ENCODE measurements at places on chromosomes 12 and 14.
A peak's percentile ranks its signal among the peaks of the same experiment; 100 is the strongest.

DNA sequence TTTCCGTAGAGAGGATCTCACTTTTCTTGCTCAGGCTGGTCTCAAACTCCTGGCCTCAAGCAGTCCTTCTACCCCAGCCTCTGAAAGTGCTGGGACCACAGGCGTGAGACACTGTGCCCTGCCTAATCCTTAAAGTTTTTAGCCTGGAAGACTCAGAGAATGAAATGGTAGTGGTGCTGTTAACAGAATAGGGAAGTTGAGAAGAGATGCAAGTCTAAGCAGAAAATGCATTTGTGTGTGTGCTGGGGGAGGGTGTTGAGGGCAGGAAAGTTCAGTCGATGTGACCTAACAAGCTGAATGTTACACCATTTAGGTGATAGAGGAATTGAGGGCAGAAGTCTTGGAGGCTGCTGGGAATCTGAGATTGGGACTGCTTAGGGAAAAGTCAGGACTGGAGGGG, 6.9 kb upstream of the TUBA1A start:
- no peak for DNase-seq

GRCh38 chr14:45252366-45253069, 484 bp downstream of the MIS18BP1 start:
- peak; percentile 11 for DNase-seq

GRCh38 chr12:77855548-77855947, 24.9 kb downstream of the NAV3 start:
- no peak for DNase-seq

GRCh38 chr14:95296966-95297365, 22.7 kb downstream of the CLMN start:
- no peak for DNase-seq

- no peak for DNase-seq
Measured at GRCh38 chr14:55604900-55605418, 25.0 kb downstream of the KTN1 start.

DNA sequence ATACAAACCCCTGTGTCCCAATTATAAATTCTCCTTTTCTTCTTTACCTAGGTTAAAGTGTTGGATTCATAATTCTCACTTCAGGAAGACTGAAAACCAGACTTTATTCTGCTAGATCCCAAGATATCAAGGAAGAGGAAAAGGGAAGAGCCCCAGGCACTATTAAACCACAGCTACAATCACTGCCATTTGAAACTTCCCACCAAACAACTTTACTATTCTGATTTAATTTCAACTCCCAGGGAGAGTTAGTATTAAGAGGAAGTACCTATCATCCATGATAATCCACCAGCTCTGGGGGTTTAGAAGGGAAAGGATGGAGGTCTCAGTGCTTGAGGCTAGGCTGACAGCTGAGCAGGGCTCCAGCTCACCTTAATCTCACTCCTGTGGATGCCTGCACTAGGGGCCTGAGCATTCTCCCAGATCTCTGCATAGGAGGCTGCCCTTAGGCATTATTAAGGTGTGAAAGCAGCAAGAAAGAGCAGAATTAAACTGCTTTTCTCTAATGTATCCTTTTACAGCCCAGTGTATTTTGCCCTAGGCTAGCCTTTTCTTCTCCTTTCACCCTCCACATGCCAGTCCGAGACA, 52.9 kb downstream of the MYF5 start:
- DNase-seq, result no peak

DNA sequence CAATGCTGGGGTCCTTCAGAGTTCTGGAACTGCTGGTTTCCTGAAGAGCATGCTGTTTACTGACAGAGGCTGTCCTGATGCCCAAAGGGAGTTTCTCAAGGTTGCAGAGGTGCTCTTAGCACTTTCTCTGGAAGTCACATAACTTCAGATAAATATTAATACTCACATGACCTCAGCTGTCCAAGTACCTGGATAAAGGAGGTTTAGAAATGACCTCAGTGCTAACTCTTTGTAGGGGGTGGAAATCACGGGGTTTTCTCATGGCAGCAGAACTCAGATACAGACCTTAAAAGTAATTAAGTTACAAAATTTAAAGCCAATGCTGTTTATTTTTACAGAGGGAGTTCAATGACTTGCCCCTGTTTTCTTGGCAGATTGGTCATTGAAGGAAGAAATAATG, 225.9 kb downstream of the MSRB3 start:
- no peak for DNase-seq

GRCh38 chr14:73258845-73259611, 21.7 kb downstream of the PAPLN start:
- DNase-seq, result no peak

- DNase-seq, result no peak
Measured at GRCh38 chr12:24045816-24046257, 96.4 kb upstream of the SOX5 start.

GRCh38 chr12:52217223-52217622, 15.8 kb upstream of the KRT7 start:
- no peak for DNase-seq

DNA sequence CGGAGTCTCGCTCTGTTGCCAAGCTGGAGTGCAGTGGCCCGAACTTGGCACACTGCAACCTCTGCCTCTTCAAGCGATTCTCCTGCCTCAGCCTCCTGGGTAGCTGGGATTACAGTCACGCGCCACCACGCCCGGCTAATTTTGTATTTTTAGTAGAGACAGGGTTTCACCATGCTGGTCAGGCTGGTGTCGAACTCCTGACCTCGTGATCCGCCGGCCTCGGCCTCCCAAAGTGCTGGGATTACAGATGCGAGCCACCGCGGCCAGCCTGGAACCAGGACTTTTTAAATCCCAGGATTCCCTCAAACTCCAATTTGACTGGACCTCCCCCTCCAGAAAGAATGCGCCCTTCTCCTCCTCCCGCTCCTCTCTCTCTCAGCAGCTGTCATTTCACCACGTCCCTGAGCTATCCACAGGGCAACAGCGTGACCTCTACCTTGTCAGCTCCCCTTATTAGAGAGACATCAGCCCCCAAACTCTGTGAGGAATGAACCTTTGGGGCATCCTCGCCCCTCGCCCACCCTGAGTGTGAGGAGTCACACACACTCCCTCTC, 2.0 kb downstream of the ESYT1 start:
- DNase-seq, result no peak

- peak; percentile 36 for DNase-seq
Measured at GRCh38 chr12:95548539-95549391, 2.5 kb downstream of the USP44 start.

DNA sequence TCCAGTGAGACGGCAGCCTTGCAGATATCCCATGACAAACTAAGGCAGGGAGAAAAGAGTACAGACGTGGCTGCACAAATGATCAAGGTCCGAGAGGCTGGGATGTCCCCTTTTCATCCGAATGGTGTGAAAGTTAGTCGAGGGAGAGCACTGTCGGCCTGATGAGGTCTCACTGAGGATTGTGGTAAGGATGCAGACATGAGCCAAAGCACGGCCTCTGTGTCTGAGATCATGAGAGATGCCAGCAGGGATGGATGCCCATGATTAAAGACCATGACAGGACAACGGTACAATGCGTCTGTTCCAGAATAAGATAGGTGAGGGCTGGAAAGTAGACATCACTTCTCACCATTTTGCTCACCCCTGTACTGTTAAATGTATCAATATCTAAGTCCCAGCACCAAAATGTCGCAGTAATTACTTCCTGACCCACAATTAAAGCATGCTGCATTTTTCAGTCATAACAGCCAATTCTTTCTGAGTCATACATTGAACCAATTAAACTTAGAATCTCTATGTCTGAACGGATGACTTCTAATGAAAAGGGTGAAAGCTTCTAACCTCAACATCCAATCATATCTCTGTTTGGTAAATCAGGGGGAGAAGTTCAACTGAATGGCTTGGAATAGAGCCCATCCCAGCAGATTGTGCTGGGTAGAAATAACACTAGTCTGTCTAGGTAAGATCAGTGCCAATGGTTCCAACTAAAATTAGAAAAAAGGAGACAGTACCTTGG, 249.6 kb upstream of the SOX5 start:
- DNase-seq, result no peak

DNA sequence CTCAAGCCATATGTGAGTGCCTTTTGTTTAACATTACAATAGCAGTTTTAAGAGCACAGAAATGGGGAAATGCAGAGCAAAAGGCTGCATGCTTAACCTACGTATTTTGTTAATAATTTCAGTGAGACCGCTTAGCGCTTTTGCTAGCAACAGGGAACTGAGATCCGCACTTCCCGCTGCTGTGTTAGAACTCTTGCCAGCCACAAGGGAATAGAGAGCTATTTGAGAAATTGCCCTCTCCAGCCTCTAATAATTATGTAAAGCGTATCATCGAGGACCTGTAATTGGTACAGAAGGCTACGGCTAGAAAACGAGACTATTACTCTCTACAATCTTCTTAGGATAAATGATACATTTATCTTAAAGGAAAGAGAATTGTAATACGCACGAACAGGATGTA, 205.2 kb upstream of the GRIP1 start:
- no peak for DNase-seq

DNA sequence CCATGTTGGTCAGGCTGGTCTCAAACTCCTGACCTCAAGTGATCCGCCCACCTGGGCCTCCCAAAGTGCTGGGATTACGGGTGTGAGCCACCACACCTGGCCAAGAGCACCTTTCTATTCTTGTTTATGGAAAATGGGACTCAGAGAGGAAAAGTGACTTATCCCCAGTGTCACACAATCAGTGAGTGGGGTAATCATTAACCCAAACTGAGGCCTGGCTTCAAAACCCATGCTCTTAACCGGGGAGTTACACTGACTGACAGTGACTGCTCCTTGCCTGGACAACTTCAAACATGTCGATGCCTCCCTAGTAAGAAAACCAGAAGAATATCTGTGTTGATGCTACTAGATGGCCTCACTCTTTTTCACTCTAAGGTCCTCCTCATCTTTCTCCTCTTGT, 7.3 kb downstream of the CLEC7A start:
- no peak for DNase-seq

DNA sequence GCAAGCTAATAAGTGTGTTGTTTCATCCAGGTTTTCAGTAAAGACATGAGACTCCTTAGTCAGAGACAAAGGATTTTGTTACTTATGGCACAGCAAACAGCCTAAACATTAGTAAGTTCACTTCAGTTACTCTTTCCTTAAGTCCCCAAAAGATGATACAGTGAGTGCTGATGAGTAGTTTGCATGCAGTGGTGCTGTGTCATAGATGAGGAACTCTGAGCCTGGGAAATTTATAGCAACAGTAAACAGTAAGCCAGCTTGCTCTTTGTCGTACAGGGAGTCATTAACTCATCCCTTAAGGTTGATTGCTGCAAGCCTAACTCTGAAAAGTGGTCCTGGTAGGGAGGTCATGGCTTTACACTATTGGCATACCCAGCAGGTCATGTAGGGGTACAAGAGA, 208.6 kb upstream of the OR4E1 start:
- DNase-seq, result no peak

GRCh38 chr14:57928732-57929131, 62.8 kb upstream of the SLC35F4 start:
- no peak for DNase-seq

- DNase-seq, result peak; percentile 36
Measured at GRCh38 chr12:106919910-106920544, 35.7 kb upstream of the TMEM263 start.

- DNase-seq, result no peak
Measured at GRCh38 chr12:131687346-131688125, 23.4 kb upstream of the SFSWAP start.

GRCh38 chr12:130577351-130577750, 138.7 kb downstream of the RIMBP2 start:
- no peak for DNase-seq

DNA sequence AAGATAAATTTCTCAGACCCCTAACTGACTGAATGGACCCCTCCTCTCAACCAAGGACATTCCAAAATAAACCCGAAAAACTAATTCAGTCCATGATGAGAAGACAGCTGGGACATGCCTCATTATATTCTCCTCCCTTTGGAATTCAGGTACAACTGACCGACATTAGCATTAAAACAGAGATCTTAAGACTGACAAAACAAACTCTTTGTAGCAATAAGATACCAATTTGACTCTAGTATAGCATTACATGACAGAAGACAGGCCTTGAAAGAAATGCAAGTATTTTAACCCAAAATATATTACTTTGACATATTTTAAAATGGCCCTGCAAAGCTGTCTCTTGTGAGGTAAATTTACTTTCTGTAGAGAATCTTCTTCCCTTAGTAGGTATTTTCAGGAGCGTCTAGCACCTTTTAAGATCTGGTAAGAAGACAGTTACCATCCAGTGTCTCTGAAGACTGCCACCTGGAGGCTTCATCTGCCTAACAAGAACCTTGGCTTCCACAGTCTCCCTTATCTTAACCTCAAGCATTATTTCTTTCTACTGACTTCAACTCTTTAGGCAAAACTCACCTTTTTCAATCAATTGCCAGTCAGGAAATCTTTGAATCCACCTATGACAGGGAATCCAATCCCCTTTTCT, 957.5 kb downstream of the SLC6A15 start:
- DNase-seq, result no peak

GRCh38 chr12:115998119-115998633, 279.3 kb downstream of the MED13L start:
- DNase-seq, result peak; percentile 42

Data from activated CD4-positive, alpha-beta T cell treated with anti-CD3 and anti-CD28 coated beads, Interleukin-2, Interleukin-4, amounts not matched to agents 100 ng/mL and 50 ng/mL, durations not matched to agents 16 hours and 8 hours (primary cell).